Activated CD4-positive, alpha-beta T cell treated with anti-CD3 and anti-CD28 coated beads for 36 hours (primary cell): ENCODE measurements at places on chromosomes 2 and 18. TPM values are rescaled to one million over a fixed set of nuclear protein-coding genes. Genes with fewer than 3 reads are reported as not detected.

The NTSR2 gene
- total RNA-seq: not detected

The DSC2 gene
- not detected for total RNA-seq

The STPG4 gene
- 0.23 TPM for total RNA-seq

The AGAP1 gene
- 2.2 TPM for total RNA-seq

The TUBA4B gene
- total RNA-seq: not detected

- DNase-seq: no peak
Observed at GRCh38 chr2:172375251-172375650, 52.1 kb upstream of the ITGA6 start.

DNA sequence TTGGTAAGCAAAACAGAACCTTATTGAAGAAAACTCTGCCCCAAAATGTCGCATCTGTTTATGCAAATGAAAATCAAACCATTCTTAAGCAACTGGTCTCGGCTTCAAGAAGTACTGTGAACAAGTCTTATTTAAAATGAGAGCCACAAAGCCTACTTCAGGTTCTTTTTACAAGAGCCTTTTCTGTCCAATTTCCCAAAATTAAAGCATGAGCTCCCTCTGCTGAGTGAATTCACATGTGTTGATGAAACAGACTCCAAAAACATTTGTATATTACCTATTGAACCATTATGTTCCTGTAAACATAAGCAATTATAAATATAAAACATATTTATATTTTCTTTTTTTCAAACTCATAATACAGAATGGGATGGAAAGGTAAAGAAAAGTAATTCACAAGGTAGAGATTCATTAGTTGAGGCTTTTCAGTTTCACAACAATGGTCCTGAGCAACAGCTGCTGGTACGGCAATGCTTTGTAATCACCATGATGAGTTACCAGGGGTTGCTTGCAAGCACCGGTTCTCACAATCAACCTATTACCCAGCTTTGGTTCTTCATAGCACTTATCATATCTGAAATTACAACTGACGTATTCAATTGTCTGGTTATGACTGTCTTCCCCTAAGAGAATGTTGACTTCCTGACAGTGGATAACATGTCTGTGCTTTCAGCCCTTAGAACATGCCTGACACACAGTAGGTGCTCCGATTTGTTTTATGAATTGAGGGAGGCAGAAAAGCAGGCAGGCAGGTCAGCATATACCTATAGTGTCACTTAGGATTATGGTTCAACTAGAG is 108.4 kb upstream of the BZW1 start:
- peak; percentile 61 for DNase-seq

DNA sequence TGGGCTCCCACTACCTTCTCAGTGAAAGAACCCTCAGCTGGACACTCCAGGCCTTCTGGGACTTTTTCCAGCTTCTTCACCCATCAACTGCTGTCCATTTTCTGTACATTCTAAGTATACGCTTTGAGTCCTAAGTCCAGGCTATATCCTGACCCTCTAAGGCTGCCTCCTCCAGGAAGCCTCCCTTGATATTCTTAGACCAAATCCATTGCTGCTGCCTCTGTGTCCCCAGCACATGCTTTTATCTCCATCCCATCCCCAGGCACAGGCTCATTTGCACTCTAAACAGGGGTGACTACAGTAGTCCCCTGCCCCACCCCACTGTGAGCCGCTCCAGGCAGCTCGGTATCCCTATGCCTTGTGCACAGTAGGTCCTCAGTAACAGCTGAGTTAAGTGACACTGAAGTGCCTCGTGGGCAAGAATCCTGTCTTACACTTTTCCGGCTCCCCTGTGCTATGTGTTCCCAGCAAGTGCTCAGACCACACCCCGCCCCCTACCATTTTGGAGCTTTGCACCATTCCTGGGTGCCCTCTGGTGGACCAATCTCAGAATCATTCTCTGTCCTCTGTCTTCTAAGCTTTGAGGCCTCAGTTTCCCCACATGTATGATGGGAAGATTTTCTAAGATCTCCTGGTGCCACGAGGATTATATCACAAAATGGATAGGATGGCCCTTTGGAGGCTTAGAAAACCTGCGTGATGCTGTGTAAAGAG is 34.9 kb downstream of the EMX1 start:
- DNase-seq: no peak

- DNase-seq: no peak
Observed at GRCh38 chr18:10234281-10234680, 220.2 kb upstream of the APCDD1 start.

- DNase-seq: peak; percentile 76
Observed at GRCh38 chr2:119756837-119757236, 2.9 kb upstream of the PTPN4 start.

DNA sequence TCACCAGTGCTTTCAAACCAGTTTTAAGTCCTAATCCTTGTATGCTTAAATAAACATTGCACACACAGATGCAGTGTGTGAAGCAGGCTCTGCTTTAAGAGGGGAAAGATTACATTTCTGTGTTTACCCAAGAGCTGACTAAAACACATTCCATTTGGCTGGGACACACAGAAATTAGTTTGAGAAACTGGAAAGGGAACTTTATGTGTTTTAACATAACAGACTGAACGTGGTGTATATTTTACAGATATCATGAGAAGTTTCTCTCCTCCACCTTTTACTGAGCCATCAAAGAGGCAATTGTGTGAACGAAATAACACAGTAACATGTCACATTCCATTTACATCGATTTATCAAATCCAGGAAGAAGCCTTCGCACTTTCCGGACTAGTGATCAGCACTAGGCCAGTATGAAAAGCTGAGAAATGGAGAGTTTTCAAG is 121.8 kb downstream of the MAIP1 start:
- no peak for DNase-seq

DNA sequence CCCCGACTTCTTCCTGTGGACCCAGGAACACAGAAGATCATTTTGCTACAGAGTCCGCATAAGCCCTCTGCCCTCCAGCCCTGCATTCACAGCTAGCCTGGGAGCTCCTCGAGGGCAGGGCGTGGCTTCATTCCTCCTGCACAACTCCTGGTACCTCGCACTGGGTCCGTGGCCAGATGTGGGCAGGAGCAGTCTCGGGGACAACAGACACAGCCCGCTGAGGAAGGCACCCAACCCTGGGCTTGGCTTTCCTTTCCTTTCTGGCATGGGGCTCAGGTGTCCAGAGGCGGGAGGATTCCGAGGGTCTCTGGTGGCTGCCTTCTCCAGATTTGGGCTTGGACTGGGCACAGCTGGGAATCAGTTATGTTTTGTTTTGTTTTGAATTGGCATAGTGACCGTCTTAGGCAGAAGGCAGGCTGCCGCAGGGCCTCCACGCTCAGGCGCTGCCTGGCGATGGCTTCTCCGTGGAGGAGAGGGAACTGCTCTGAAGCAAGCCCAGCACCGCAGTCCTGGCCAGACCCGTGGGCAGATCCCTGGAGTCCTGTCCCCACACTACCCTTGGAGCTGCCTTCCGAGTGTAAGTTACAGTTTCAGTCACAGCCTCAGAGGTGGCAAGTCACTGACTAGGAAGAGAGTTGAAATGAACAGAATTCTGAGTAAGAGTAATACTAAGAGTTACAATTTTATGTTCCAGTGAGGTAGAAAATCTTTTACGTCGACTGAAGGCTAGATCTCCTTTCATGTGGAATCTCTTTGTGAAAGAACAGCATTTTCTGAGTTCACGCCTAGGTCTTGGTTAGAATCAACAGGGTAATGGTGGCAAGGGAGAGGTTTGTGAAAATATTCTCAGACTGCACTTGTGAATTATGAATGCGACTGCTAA is 47.9 kb downstream of the LDLRAD4 start:
- DNase-seq: peak; percentile 77

- no peak for DNase-seq
Observed at GRCh38 chr2:198596985-198597384, 792.6 kb downstream of the PLCL1 start.

DNA sequence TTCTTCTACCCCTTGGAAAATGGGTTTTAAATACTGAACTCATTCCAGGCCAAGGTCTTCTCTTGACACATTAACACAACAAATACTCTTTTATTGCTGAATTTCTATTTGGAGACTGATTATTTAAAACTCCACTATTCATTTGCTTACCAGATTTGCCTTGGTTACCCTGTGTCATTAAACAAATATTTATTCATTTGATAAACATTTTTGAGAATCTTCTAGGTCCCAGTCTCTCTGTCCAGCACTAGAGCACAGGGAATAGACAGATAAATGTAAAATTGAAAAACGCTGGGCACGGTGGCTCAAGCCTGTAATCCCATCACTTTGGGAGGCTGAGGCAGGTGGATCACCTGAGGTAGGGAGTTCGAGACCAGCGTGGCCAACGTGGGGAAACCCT is 9.8 kb upstream of the MRO start:
- no peak for DNase-seq

- no peak for DNase-seq
Observed at GRCh38 chr2:224910574-224910925, 131.7 kb downstream of the DOCK10 start.

GRCh38 chr2:42722320-42723190 is 41.4 kb downstream of the OXER1 start:
- peak; percentile 70 for DNase-seq

- DNase-seq: no peak
Observed at GRCh38 chr2:238920053-238920452, 72.2 kb downstream of the TWIST2 start.

DNA sequence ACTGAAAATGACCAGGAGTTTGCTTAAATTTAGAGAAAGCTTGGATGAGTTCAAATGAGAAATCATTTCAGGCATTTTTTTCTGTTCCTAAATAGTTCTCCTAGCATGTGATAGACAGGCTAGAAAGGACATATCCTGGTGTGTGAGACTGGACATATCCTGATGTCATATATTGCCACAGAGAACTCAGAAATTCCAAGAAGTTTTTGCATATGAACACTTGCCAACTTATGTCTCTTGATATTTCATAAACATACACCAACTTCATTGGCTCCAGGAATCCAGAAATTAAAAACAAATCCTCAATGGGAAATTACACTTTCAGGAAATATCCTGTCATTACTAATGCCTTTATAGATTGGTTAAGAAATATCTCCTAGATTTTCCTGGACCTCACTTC is 2.9 kb upstream of the SERPINB4 start:
- DNase-seq: no peak

GRCh38 chr2:195575016-195575415 is 82.0 kb upstream of the SLC39A10 start:
- DNase-seq: no peak

DNA sequence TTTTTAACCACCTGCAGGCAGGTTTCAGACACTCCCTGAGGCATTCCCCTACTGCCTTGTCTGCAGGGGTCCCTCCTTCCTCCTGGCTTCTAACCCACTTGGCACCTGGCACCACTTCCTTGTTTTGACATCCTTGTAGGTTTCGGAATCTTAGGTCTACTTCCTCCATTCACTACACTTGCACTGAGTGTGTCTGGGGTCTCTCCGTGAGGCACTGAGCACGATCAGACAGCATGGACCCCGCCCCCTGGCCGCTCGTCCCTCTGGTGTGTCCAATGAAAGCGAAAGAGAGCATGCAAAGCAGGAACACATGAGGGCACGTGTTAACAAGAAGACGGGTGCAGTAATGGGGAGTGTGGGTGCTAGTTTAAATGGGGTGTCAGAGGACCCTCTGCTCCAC is 63.8 kb downstream of the HAUS1 start:
- DNase-seq: peak; percentile 36

- DNase-seq: no peak
Observed at GRCh38 chr2:201444746-201445465, 6.4 kb downstream of the TRAK2 start.

DNA sequence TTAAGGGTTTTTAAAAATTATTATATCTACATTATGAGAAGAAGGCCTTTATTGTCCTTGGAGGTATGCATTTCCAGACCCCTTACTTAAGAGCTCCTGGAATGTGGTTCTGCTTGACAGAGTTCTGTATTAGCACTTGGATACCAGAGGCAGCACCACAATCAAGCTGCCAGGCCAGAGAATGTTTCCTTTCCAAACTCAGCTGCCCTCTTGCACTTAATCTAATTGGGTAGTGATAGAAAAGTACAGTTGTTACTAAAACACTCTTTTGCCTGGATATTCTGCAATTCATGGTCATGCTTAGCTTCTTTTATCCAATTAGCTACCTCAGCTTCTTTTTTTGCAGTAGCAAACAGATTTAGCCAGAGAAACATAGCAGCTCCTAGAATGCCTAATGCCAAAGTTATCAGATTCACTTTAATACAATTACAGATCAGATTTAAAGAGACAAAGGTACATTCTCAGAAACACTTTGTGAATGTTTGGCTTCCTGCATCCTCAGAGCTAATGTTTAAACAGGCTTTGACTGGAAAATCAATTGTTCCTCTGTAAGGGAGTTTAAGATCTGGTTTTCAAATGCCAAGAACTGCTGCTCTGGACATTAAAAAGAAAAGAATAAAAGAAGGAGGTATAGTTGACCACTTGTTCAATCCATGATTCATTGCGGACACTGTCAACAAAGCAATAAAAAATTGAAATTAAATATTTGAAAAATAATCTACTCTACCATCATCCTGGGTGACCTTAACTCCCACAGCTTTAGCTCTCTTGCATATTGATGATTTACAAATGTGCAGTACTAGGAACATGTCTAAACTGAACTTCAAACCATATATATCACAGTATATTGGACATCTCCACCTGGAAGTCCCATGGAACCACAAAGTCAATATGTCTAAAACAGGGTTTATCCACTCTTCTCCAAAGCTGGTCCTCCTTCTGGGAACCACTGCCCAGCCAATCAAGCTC is 12.8 kb downstream of the NOSTRIN start:
- no peak for DNase-seq

DNA sequence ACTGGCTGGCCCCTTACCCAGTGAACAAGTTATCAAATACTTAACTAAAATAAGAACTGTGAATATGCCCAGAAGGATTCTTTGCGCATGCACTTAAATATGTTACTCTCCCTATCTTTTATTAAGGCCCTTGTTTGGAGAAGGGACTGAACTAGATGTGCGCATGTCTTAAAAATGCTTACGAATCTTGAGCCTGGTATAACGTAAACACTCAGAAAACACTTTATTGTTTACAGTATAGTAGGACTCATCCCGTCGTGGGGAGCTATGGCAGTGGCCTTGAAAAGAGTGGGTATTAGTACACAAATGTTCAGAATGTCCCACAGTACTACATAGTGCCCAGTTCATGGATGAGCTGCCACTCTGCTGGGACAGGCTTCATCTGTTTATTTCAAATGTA is 75.9 kb upstream of the MAP4K3 start:
- DNase-seq: no peak

- no peak for DNase-seq
Observed at GRCh38 chr2:187612857-187613256, 58.6 kb upstream of the TFPI start.

- no peak for DNase-seq
Observed at GRCh38 chr2:137838255-137839092, 125.8 kb upstream of the HNMT start.

GRCh38 chr2:239747274-239747673 is 277.9 kb downstream of the NDUFA10 start:
- no peak for DNase-seq

GRCh38 chr2:24586955-24587354 is 95.9 kb downstream of the NCOA1 start:
- peak; percentile 49 for DNase-seq
